ENCODE measurements at places on chromosomes 13 and 19.

DNA sequence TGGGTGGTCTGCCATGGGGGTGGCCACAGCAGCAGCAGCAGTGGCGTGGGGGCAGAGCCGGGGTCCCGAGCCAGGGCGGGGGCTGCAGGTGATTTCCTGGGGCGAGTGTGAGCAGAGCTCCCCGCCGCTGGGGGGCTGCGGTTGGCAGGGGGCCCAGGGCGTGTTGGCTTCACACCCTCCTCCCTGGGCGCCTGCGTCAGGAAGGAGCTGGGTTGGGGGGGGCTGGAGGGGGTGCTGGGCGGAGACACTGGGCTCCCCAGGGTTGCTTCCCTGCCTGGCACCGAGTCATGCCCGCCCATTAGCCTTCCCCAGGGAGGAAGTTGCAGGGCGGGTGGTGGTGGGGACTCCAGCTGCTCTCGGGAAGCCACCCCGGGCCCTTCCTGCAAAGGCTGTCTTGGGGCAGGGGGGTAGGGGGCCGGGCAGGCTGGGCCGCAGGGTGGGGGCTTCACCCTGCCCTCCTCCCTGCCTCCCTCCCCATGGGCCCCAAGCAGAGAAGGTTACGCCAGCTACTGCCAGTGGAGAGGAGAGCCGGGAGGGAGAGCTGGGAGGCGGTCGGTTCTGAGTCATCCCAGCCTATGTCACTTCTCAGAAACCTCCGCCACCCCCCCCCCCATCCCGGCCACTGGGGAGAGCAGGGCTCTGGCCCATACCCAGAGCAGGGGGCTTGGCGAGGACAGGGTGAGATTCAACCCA lies 4.6 kb downstream of the MIDN start:
- no peak for DNase-seq

DNA sequence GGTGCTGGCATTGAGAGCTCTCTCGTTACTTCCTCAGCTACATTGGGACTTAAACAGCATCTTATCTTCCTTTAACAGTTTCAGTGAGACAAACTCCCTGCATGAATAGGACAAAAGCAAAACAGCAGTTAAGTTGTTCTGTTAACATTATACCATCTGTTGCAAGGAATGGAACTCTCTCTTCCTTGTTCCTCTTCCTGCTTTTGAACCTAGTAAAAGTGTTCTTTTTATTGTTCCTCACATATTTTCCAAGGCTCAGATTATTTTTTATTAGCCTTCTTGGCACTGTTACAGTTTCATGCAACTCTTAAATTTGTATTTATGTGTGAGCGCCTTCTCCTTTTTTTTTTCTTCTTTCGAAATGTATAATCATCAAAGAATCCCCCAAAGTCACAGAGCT lies 202.6 kb upstream of the UFM1 start:
- DNase-seq, result no peak

DNA sequence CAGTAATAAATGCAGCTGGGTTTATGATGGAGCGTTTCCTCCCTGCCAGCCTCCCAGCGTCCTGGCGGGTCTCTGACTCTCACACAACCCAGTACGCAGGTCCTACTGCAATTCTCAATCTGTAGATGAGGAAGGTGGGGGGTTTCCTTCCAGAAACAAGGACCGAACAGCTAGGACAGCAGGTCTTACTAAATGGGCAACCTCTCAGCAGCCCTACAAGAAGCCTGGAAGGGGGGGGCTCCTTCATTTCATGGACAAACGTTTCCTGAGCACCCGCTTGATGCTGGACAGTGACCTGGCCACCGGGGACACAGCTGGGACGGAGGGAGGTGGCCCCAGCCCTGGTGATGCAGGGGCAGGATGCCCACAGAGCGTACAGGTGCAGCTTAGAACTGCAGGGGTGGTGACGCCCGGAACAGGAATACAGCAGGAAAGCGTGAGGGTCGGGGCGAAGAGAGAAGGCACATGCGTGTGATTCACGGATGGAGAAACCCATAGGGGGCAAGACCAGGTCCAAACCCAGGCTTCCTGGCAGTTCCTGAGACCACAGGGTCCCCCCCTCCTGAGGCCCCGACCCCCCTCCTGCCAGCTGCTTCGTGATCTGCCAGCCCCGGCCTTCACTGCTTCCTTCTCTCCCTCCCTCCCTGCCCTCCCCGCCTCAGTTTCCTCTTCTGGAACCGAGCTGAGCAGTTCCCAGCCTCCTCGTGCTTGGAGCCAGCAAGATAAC lies 732 bp upstream of the C2CD4C start:
- DNase-seq, result no peak

- no peak for DNase-seq
Measured at GRCh38 chr13:75468098-75468497, 13.9 kb downstream of the TBC1D4 start.

- DNase-seq, result no peak
Measured at GRCh38 chr19:52603558-52604207, 33.6 kb downstream of the ZNF701 start.

DNA sequence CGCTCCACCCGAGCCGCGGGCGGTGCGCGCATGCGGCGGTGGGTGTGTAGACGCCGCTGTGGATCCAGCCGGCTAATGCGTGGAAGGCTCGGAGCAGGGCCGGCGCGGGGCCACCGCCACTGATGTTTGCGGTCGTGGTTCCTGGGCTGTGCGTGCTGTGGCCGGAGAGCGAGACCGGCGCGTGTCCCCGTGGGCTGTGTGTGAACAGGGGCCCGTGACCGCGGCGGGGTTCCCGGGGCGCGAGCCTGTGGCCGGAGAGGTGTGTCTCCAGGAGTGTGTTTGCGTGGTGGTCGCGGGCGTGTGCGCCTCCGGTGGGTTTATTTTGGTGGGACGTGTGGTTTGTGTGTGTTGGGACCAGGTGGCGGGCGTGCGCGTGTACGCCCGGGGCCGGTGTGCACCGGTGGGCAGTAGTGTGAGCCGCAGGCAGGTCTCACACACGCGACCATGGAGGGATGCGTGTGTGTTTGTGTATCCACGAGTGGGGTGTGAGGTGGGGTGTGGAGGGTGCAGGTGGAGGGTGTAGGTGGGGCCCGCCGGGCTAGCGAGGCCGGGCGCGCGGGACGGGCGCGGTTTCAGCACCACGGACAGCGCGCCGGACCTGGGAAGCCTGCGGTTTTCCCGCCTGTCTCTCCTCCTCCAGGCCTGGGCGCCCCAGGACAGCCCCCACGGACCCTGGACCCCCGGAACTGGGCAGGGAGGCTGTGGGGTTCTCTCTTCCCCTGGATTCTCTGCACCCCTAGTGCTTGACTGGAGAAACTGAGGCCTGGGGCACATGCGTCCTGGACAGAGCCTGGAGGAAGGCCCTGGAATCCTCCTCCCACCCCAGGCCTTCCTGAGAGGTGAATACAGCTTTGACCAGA lies 1.6 kb downstream of the HCN2 start:
- no peak for DNase-seq

DNA sequence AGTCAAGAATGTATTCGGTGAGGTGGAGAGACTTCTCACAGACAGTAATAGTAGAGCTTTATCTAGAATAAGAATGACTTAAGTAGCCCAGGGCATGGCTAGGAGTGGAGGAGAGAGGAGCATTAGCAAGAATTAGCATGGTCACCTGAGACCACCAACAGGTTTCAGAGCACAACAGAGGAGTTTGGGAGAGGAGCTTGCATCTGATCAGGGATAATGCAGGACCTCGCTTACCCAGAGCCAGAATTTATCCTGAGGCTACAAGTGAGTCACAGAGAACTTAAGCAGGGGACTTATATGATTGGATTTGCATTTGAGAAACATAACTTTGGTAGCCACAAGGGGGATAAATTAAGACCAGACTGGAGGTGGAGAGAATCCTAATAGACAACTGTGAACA lies 102.1 kb upstream of the FNDC3A start:
- no peak for DNase-seq

DNA sequence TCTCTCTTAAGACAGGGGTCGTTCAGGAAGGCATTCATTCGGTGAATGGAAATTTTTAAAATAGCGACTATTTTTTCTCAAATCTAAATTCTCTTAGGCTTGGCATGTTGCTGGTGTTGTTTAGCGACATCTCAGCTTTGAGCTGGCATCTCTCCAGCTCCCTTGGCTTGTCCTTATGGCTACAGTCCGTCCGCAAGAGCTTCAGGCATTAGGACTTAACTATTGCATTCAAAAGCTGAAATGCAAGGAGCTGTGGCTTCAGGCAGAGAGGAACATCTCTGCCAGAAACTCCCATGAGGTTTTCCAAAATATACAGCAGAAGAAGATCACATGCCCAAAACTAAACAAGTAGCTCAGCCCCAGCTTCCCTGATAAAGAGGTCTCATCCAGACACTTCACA lies 578.5 kb downstream of the EFNB2 start:
- DNase-seq, result no peak

DNA sequence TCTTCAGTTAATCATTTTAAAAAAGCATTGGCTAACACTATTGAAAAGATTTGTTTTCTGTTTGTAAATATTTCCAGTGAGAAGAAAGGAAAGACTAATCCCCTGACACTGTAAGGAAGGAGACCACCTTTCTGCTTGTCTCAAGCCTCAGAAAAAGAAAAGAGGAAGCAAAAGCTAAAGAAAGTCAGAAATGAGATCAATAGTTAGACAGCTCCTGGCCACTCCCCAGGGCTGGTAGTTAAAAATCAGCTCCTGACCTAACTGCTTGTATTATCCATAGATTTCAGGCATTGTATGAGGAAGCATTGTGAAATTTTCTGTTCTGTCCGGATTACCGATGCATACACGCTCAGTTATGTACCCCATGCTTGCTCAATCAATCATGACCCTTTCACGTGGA lies 76.6 kb downstream of the ZNF486 start:
- no peak for DNase-seq

GRCh38 chr19:6887316-6887715 lies at the start of gene ADGRE1:
ADGRE1 (plus strand) TSS chr19:6887579; CDS start chr19:6887609, 30 bp downstream.
- DNase-seq, result no peak

DNA sequence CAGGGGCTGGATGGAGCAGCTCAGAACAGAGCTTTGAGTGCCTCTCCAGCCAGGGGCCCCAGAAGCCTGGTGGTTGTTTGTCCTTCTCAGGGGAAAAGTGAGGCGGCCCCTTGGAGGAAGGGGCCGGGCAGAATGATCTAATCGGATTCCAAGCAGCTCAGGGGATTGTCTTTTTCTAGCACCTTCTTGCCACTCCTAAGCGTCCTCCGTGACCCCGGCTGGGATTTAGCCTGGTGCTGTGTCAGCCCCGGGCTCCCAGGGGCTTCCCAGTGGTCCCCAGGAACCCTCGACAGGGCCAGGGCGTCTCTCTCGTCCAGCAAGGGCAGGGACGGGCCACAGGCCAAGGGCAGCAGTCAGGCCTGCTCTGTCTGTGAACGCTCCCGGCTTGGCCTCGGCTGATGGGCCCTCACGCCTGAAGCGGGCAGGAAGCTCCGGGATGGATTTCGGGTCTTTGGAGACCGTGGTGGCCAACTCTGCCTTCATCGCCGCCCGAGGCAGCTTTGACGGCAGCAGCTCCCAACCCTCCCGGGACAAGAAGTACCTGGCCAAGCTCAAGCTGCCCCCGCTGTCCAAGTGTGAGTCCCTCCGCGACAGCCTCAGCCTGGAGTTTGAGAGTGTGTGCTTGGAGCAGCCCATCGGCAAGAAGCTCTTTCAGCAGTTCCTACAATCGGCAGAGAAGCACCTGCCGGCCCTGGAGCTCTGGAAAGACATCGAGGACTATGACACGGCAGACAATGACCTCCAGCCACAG lies at the start of gene GRK1:
TSS of gene GRK1 (plus strand) at position 269 of the 751 bp plus-strand sequence. CDS start at position 437, 168 bp downstream.
- no peak for DNase-seq

Data from omental fat pad (tissue), 4 donors.